ENCODE measurements at places on chromosomes 4 and X. TPM values are rescaled to one million over a fixed set of nuclear protein-coding genes. Genes with fewer than 3 reads are reported as not detected.

Gene CT45A2
- not detected for total RNA-seq

Gene RNF175
- total RNA-seq = not detected

Gene FAM9C
- total RNA-seq = not detected

Gene CT83
- not detected for total RNA-seq

Gene HS3ST1
- total RNA-seq = under 0.01 TPM

Gene RAB39B
- 0.15 TPM for total RNA-seq

Gene TMEM255A
- not detected for total RNA-seq

Gene FDCSP
- not detected for total RNA-seq
